ENCODE measurements at places on chromosomes 1 and 21. TPM values are rescaled to one million over a fixed set of nuclear protein-coding genes. Genes with fewer than 3 reads are reported as not detected.

Gene ETV3L
- 0.11 TPM for total RNA-seq

Gene ZDHHC18
- total RNA-seq = 15.1 TPM

Gene OR2T33
- 0.11 TPM for total RNA-seq

Gene RGS21
- not detected for total RNA-seq

Gene KLF17
- total RNA-seq = 0.69 TPM

Gene CLDN14
- not detected for total RNA-seq

Gene NOS1AP
- 4.2 TPM for total RNA-seq

Gene ST6GALNAC5
- 21.3 TPM for total RNA-seq

Gene CFAP74
- 0.59 TPM for total RNA-seq

Data from spinal cord (tissue), 10 donors.